H4 (cell line): ENCODE measurements at places on chromosomes 1 and 21.
A peak's percentile ranks its signal among the peaks of the same experiment; 100 is the strongest.

DNA sequence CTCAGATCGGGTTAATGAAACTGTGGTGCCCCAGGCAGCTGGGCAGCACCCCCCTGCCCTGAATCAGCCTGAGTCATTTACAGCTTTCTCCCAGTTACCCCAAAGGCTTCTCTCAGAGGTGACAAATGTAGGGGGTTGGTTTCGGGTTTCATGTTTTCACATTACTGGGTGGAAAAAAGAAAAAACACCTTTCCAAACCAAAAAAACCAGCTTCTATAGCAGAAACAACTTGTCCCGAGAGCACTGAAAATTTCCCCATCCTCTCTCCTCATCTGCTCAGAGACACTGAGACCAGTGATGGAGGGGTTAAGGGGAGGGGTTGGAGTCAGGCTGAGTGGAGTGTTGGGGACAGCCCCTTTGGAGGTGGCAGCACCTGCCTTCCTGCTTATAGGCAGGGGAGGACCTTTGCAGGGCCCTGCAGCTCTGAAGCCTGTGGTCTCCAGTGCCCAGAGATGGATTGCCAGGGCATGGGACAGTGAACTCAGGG is 15.6 kb downstream of the UTP11 start:
- DNase-seq, result no peak

GRCh38 chr1:210504286-210504685 is 175.6 kb downstream of the HHAT start:
- no peak for DNase-seq

- DNase-seq, result no peak
Measured at GRCh38 chr1:208866386-208866955, 622.3 kb upstream of the PLXNA2 start.

- no peak for DNase-seq
Measured at GRCh38 chr1:26045722-26046245, at the start of gene SLC30A2. Gene SLC30A2 (minus strand): TSS chr1:26046118. CDS start chr1:26045896, 222 bp downstream.

GRCh38 chr1:172024516-172024915 is 183.2 kb downstream of the DNM3 start:
- DNase-seq, result no peak

DNA sequence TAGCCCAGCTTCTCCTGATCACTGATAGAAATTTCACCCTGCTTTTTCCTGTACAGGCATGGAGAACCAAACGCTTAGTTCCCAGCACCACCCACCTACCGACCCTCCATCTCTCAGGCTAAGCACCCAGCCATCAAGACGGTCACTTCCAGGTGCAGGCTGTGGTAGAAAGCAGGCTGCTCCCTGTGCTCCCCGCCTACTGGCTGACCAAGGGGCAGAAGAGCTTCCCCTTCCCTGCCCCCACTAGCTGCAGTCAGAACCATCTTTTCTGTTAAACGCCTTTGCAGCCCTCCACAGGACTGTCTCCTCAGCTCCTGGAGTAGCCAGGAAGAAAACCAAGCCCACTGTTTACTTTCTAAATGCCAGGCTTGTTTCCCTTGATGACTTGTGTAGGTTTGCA is 23.0 kb downstream of the SPATA46 start:
- no peak for DNase-seq

- no peak for DNase-seq
Measured at GRCh38 chr1:93438716-93439115, 9.2 kb upstream of the FNBP1L start.

GRCh38 chr1:168617974-168618750 is 41.8 kb downstream of the XCL1 start:
- DNase-seq, result no peak

GRCh38 chr1:1244192-1244811 is 2.2 kb downstream of the C1QTNF12 start:
- no peak for DNase-seq

GRCh38 chr1:102772831-102773230 is 335.5 kb downstream of the COL11A1 start:
- peak; percentile 13 for DNase-seq

GRCh38 chr1:46408356-46409062 is 14.4 kb downstream of the FAAH start:
- no peak for DNase-seq

DNA sequence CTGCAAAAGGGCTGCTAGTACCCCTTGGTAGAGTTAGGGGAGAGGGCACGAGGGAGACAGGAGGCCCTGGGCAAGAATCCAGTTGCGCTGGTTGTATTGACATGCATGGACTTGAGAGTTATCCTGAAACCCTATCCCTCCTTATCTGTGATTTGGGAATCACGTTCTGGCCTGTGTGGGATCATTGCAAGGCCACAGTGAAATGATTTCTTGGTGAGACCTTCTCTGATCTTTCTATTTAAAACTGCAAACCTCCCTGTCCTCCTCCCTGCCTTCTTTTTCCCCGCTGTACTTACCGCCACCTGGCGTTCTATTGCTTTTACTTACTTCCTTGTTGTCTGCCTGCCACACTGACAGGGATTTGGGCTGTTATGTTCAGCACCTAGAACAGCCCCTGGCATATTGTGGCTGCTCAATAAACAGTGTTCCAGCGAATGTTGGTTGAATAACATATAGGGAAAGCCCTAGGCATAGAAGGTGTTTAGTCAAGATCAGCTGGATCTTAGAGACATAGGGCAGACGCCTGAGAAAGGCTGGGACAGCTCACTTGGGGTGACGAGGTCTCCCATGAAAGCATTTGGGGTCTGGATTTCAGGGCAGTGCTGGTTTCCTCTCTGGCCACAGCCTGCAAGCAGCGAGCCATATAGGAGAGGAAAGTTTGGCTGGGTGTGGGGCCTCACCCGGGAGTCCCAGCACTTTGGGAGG is 25.6 kb downstream of the ALPL start:
- DNase-seq, result peak; percentile 63

DNA sequence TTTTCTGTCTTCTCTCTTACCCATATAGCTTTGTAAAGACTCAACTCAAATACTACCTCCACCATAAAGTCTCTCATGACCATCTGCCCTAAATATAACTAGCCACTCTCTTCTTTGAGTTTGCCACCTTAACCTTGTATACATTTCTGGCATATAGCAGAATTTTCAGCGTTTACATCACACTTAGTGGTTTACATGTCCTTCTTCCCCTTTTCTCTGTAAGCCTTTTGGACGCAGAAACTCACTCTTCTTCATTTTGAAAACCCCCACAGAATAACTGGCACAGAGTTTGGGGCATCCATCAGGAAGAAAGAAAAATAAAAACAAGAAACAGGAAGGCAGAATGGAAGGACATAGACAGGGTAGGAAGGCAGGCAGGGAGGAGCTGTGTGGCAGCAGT is 131.8 kb upstream of the DUSP10 start:
- DNase-seq, result no peak

- DNase-seq, result no peak
Measured at GRCh38 chr1:234494049-234494448, 15.1 kb upstream of the TARBP1 start.

GRCh38 chr1:161185282-161185682 is 8.0 kb upstream of the B4GALT3 start:
- peak; percentile 32 for DNase-seq

DNA sequence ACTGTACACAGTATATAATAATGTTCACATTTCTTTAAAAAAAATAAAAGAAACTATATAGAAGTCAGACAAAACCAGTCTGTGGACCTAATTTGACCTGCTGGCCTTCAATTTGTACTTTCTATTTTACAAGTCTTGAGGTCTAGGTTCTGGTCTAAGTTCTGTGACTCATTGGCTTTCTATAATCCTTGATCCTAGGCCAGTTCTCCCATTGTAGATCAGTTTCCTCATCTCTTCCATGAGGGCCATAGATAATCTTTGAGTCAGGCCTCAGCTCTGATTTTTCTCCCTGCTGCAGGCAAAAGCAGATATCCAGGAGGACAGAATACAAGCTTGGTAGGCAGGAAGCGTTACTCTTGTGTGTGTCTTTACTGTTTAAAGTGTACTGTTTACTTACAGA is 603.7 kb upstream of the CAMK1G start:
- DNase-seq, result no peak

- no peak for DNase-seq
Measured at GRCh38 chr1:70420320-70420719, 9.3 kb downstream of the CTH start.

- DNase-seq, result peak; percentile 42
Measured at GRCh38 chr1:84271441-84272151, 29.9 kb upstream of the SAMD13 start.

GRCh38 chr1:36274201-36274600 is 32.0 kb upstream of the SH3D21 start:
- no peak for DNase-seq

DNA sequence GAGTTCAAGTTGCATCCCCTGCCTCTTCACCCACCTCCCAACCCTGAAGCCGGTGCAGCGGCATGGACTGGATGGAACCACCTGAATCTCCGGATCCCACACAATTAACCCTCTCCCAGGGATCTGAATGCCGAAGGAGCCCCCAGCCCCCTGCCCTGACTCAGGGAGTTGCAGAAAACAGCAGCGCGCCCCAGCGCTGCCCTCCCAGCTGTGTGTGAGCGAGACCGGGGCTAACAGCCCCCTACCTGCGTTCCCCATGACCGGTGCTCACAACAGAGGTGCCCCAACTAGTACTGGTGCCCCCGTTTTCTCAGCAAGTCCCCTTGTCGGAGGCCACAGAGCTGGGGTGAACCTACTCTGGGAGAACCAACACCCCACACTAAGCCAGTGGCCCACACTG is 136.8 kb downstream of the PRDM16 start:
- DNase-seq, result no peak

DNA sequence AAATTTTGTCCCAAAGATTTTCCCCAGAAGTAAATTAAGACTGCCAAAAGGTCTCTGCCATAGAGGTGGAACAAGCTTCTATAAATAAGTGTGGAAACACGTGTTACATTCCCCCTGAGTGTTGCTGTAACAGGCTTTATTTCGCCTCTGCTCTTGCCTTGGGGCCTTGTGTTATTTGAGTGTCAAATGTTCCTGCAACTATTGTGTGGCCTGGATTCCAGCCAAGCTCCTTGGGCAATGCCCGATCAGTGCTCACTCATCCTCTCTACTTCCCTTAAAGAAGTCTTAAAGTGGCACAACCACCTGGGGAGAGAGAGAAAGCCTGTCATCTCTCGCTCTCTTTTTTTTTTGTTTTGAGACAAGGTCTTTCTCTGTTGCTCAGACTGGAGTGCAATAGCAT is 156.7 kb downstream of the NR5A2 start:
- DNase-seq, result peak; percentile 90

- no peak for DNase-seq
Measured at GRCh38 chr1:72105201-72105600, 177.1 kb downstream of the NEGR1 start.

DNA sequence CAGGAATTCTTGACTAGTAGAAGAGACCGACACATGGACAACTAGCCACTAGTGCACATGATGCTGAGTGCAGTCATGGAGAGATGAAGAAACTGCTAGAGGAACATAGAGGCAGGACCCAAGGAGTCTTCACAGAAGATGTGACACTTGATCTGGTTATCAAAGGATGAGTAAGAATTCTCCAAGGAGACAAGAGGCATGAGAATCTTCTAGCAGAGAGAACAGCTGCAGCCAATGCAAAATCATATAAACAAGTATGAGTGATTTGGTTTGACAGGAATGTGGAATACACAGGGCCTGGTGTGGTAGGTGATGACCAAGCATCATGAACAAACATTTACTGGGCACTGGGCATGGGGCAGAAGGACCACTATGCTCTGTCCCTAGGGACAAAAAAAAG is 140.9 kb upstream of the CTTNBP2NL start:
- no peak for DNase-seq

DNA sequence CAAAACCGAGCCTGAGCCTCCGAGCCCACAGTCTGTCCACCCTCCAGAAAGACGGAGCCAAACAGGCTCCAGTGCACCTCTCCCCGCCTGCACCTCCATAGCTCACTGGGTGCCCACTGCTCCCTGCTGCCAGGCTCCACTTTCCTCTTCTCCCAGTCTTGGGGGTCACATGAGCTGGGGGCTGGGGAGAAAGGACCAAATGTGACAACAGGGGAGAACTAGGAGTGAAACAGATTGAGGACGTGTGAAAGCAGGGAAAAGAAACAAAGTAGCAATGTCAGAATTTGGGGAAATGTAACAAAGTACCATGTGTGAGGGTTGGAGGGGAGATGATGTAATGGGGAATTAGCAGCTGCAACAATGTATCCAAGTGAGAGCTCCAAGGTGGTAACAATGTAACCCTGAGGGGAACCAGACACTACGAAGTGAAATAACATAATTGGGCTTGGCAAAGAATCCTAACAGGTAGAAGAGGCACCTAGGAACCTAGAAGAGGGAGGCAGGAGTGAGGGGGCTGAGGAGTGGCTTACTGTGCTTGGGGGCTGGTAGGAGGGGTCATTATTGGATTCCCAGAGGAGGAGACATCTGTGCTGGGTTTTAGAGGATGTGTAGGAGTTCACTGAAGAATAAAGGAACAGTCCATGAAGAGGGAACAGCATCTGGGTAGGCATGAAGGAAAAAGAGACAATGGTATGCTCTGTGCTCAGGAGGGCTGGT is 12.5 kb downstream of the SDC3 start:
- DNase-seq, result no peak

- no peak for DNase-seq
Measured at GRCh38 chr1:1393428-1393827, 5.7 kb downstream of the CCNL2 start.

DNA sequence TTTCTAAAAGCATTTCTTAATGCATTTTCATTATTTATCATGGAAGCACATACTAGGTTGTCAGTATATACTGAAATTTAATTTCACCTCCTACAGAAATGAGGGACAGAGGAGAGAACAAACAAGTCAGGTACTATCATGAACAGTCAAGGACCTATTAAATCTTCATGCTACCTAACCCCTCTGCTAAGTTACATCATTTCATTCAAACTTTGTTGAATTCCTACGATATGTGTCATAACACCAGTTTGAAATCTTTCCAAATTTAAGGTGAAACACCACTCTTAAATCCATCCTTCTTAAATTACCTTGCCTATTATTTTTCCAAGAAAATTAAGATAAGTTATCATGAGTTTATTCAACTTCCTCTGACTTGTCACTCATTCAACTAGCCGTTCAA is 78.9 kb downstream of the DENND1B start:
- DNase-seq, result peak; percentile 15

DNA sequence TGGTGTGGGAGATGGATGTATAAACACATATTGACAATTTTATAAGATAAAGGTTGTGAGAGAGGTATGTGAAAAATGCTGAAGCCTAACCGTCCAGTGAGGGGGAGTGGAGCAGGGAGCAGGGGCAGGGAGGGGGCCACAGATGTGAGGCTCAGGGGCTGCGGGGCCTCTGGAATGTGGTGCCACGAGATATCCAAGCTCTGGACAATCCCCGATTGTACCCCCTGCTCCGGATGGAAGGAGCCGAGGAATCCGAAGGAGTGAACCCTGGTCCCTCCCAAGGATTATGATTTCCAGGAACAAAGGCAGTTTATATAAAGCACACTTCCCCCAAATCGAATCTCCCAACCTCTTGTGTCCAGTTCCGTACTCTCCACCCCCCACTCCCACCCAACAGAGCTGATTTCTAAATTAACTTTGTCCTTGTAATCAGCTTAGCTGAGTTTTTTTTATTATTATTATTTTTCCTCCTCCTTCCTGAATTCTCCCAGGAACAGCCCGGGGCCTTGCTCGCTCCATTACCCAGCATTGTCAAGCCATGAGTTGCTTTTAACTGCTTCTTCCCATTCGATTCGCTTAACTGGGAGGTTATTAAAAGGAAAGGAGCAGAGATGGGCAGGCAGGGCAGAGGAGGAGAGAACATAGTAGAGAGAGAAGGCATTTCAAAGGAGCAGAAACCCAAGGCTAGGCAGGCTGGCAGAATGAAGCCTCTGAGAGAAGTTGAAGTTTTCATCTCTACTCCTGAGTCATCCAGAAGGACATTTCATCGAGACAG is 9.4 kb downstream of the KIRREL1 start:
- DNase-seq, result no peak

- no peak for DNase-seq
Measured at GRCh38 chr1:166090244-166090643, 76.6 kb downstream of the FAM78B start.
